Bronchial epithelial cell (primary cell): ENCODE measurements at places on chromosomes 16 and 17.

GRCh38 chr16:84735849-84736586 lies 36.2 kb downstream of the USP10 start:
- DNase-seq = no peak

DNA sequence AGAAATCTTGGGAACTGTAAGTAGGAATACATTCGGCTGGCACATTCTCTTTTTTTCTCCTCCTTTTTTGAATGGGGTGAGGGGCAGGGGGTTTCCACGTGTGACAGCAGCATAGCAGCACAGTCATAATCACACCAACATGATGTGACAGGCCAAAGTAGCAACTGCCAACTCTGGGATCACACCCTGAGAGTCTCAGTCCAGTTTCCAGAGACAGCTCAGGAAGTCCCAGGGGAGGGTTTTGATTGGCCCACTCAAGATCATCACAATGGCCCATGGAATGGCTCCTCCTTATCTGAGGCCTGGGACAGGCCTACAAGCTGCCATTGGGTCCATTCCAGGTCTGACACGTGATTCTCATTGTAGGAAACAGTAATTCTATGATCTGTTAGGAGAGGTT lies 207.1 kb upstream of the ASIC2 start:
- DNase-seq = no peak

- DNase-seq = no peak
Observed at GRCh38 chr16:25931473-25932035, 239.8 kb downstream of the HS3ST4 start.

- peak; percentile 93 for DNase-seq
Observed at GRCh38 chr16:83826146-83826913, 18.6 kb downstream of the HSBP1 start.

GRCh38 chr17:1648963-1649843 lies 463 bp downstream of the RILP start:
- peak; percentile 86 for DNase-seq

DNA sequence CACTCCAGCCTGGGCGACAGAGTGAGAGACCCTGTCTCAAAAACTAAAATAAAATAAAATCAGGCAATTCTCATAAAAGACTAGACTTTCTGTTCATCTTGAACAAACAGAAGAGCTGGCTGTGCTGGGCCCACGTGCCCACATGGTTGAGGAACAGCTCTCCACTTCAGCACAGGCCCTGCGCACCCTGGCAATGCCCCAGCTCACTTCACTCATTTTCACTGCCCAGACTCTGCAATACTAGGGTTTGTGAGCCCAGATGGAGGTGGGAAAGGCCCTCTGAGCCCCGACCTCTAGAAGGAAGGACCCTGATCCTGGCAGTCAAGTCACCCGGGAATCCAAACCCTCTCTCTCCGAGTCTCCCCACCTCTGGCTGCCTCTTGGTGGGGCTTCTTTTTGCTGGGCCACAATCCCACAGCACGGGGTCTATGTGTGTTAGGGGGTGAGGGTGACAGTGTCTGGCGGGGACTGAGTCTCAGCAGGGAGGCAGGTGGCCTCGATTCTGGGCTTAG lies 14.8 kb downstream of the MYLK3 start:
- DNase-seq = no peak

DNA sequence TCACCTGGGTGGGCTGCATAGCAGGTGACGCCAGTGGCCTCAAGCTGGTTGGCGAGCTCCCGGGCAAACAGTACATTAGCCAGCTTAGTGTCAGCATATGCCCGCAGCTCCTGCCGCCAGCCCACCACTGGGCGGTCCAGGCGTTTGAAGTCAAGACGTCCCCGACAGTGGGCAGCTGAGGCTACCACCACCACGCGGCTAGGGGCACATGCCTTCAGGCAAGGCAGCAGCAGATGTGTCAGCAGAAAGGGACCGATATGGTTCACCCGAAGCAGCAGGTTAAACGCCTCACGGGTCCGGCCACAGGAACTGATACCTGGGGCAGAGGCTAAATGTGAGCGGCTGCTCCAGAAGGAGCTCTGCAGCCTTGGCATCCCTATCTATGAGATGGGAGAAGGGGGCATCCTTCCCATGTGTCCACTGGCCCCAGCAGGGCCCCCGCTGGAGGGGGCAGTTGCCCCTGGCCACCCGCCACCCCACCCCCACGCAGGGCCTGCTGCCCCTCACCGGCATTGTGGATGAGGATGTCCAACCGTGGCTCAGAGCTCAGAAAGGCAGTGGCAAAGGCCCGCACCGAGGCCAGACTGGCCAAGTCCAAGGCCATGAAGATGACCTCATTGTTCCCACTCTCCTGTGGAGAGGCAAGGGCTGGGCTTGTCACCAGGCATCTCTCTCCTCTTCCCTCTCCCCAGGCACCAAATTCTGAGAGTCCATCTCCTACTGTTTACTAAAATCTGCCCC lies 1.7 kb downstream of the DHRS13 start:
- no peak for DNase-seq

DNA sequence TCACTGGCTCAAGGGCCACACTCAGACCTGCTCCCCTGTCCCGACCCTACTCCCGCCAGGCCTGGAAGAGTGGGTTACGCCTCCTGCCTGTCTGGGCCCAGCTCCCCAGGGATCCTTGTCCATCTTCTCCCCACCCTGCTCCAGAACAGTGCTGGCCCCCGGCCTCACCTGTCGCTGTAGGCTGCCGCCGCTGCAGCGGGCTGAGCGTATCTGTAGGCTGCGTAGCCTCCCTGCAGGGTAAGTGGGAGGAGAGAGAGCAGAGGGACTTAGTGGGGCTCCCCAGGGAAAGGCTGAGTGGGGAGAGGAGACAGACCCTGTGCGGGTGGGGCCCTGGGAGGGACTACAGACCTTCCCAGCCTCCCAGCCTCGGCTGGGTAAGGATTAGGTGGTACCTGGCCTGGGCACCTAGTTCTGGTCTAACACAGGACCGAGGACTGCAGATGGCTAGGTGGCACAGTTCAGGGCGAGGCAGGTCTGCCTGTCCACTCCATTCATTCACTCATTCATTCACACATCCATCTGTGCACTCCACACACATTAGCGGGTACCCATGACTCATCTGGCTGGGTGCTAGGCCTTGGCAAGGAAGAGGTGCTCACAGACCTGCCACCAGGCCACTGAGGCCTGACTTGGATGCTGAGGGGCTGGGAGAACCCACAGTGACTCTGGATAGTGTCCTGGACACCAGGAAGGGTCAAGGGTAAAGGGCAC lies 20.9 kb downstream of the ENGASE start:
- DNase-seq = peak; percentile 6

GRCh38 chr16:71754108-71754507 lies 29.6 kb upstream of the PHLPP2 start:
- no peak for DNase-seq

DNA sequence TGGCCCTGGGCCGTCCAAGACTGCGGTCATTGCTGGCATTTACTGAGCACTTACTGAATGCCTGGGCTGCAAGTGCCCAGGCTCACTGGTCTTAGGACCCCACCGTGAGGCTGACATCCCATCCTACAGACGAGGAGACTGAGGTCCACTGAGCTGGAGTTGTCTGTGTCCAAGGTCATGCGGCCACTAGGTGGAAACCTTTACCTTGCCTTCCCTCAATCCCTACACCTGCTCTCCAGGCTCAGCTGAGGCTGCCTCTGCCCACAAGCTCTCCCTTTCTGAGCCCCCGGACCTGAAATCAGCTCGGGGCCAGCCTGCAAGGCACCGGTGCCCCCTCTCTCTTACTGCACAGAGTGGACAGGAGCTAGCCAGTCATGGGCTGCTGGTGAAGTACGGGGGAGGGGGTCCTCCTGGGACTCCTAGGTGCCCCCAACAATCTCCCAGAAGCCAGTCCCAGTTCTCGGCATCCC lies 1.5 kb downstream of the CASKIN1 start:
- peak; percentile 61 for DNase-seq

GRCh38 chr17:39671651-39672521 lies 3.6 kb downstream of the PNMT start:
- DNase-seq = peak; percentile 30

DNA sequence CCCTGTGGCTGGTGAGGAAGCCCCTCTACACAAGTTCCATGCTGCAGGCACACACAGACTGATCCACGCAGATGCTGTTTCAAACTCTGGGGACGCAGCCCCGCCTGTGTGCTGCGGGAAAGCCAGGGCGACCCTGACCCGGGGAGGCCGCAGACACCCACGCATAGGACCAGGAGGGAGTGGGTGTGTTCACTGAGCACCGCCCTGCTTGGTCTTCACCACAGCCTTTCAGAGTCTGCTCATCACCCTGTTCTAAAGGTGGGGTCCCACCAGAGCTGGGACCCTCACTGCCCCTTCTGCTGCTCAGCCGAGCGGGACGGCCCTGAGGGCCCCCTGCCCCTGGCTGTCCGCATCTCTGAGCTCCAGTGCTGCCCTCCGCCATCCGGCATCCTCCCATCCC lies 7.5 kb downstream of the TSPAN10 start:
- no peak for DNase-seq

DNA sequence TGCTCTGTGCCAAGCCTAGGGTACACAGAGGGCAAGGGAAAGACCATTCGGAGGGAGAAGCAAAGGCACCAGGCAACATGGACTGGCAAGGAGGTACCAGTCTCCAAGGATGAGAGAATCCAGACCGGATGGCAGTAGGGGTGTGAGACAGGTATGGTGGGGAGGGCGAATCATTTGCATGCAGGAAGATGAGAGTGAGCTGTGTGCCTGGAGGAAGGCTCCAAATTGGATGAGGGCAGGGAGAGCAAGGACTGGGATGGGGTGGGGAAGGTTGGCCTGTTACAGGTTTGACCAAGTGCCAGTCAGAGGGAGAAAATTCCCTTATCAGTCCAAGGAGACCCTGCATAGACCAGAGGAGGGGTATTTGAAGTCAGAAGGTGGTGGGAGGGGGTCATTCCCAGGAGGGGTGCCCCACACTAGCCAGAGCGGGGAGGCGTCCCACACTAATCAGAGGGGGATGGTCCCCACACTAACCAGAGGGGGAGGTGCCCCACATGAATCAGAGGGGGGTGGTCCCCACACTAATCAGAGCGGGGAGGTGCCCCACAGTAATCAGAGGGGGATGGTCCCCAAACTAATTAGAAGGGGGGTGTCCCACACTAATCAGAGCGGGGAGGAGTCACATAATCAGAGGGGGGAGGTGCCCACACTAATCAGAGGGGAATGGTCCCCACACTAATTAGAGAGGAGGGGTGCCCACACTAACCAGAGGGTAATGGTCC lies 737 bp downstream of the CANT1 start:
- no peak for DNase-seq

DNA sequence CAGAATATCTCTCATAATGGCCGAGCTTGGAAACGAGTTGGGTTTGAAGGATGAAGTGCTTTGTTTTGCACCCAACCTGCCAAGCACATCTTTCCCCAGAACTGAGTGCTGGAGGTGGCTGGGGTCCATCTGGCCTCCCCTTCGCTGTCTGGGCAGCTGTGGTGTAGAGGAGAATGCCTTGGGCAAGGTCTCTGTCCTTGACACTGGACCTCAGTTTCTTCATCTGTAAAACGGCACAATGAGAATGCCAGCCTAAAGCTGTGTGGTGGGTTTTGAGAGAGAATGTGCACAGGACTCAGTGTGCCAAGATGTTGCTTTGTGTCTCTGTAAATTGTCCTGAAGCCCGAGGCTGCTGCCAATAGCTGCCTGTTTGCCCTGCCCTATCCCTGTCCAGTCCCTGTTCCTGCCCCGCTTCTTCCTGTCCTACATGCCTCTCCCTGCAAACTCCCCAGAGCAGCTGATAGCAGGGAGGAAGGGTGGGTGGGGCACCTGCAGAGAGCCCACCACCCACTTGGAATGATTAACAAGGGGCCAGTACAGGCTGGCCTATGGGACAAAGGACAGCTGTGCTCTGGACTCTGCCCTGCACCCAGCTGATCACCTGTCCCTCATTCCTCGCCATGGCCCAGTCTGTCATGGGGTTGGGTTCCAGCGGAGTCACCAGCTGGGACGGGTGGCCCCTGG lies 15.3 kb downstream of the LASP1 start:
- no peak for DNase-seq

DNA sequence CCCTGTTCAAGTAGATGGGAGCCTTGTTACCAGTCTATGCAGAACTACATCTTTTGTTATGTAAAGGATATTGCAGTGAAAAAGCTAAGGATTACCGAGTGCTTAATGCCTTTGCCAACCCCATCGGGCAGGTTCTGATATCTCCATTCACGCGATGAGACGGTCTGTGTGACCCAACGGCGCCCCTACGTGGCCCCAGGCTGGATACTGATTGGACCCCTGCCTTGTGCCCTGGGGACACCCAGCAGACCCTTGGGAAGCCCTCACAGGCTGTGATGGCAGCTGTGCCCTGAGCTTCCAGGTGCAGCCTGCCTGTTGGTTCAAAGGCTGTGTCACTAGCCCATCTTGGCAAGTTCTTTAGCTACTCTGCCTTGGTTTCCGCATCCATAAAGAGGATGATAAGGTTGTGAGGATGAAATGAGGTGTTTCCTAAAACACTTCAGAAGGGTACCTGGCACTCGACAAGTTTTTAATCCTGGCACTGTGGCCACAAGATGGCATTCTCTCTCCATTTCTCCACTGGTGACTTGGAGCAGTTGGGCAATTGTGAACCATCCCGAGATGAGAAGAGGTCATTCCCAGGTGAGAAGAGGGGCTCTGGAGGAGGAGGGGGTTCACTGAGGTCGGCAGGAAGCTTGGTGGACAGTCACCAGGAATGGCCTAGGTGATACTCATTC lies 33.6 kb downstream of the HAPSTR1 start:
- no peak for DNase-seq

DNA sequence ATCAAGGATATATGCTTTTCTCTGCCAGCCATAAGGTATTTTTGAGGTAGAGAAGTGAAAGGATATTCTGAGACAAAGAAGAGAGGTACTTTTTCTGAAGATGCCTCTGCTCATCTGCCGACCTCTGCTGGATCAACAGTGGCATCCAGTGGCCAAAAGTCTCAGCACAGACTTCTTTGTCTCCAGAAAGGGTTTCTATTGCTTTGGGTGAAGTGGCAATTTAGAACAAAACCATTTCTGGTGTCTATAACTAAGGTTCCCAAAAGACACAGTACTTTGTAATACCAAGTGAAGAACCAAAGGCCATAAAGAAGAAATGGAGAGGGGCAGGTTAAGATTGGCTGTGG lies 155.2 kb upstream of the C17orf78 start:
- peak; percentile 8 for DNase-seq

DNA sequence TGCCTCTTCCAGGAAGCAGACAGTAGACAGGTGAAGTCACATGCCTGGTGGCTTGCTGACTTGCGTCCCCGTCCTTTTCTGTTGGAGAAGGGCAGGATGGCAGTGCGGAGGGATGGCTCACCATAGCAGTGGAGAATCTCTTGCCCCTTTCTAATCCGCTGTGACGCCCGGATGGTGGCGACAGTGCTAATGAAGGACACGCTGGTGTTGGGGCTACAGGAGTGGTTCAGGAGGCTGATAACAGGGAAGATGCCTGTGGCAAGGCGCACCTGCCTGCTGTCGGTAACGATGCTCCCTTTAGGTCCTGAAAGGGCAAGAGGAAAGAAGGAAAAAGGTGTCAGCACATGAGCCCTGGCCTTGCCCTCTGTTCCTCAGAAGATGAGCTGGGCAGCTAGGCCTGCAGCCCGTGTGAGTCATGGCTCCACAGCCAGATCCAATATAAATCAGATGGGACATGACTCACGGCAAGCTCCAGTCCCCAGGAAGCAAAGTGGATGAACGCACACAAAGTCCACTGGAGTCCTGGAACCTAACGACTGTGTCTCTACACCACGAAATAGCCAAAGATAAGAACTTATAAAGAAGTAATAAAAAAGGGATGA lies 25.5 kb downstream of the SERPINF1 start:
- peak; percentile 88 for DNase-seq

GRCh38 chr17:35906926-35907637 lies 23.5 kb downstream of the RDM1 start:
- no peak for DNase-seq

GRCh38 chr17:41689497-41690299 lies 1.0 kb downstream of the EIF1 start:
- no peak for DNase-seq
